GOT3 (cell line): ENCODE measurements at places on chromosomes 7 and 10.

- no peak for DNase-seq
Measured at GRCh38 chr7:90965211-90965610, 299.0 kb upstream of the FZD1 start.

GRCh38 chr10:69751214-69751613 is 50.5 kb upstream of the COL13A1 start:
- DNase-seq: no peak

DNA sequence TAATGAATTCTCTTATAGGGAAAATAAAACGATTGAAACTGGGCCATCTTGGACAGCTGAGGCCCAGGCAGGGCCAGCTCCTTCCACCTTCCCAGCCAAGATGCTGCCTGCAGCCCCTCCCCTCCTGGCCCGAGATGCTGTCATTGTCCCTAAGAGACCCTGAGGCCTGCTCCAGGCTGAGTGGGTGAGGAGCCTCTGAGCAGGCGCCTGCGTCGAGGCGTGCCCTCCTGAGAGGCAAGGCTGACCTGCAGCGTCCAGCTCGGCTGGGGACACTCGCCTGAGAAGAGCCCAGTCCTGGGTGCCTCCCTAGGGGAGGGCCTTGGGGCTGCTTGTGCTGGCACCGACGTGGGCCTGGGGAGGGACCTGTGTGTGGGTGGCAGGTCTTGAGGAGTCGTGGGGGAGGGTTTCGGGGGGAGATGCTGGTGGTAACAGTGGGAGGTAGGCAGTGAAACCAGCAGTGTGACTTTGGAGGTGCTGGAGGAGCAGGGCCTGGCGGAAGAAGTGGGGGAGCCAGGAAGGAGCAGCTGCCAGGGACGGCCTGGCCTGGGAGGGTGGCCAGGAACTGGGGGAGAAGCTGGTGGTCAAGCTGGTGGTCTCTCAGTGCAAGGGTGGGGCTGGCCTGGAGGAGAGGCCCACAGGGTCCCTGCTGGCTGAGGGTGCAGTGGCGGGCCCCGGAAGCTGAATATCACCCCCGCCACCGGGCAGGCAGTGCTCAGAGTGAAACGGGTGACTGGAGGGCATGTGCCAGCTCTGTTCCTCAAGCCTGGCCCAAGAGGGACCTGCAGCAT is 7.9 kb downstream of the GPR146 start:
- DNase-seq: no peak

DNA sequence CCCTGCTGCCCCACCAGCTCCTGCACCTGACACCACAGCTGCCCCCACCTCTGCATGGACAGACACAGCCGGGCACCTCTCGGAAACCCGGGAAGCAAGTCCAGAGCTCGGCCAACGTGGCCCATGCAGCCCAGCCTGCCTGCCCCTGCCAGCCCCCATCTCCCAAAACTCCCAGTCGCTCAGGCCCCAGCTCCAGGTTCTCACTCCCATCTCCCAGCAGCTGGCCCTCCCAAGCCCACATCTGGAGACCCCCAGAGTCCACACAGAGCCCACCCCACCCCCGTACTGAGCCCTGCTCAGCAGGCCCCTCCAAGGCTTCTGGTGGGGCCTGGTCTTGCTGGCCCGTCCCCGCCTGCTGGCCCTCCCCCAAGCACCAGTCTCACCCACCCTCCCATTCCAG is 32.2 kb upstream of the UTF1 start:
- no peak for DNase-seq

DNA sequence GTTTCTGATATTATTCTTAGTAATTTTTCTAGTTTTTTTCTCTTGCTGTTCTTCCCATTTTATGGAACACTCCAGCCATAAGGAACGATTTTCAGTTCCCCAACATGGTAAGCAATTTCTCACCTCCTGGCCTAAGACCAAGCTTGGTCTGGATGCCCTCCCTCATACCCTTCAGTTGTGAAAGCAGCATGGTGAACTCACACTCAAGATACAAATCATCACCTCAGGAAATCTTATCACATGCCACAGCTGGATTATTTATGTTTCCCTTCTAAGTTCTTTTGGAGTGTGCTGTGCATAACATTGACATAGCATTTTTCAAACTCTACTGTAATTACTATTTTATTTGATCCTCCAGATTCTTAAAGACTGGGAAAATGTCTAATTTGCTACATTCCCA is 216.6 kb downstream of the AGMO start:
- no peak for DNase-seq

GRCh38 chr10:15370212-15370855 is 755 bp downstream of the FAM171A1 start:
- DNase-seq: no peak

GRCh38 chr10:98920360-98920759 is 315.3 kb downstream of the HPSE2 start:
- DNase-seq: no peak

GRCh38 chr7:73812996-73813395 is 17.8 kb upstream of the CLDN4 start:
- DNase-seq: no peak

DNA sequence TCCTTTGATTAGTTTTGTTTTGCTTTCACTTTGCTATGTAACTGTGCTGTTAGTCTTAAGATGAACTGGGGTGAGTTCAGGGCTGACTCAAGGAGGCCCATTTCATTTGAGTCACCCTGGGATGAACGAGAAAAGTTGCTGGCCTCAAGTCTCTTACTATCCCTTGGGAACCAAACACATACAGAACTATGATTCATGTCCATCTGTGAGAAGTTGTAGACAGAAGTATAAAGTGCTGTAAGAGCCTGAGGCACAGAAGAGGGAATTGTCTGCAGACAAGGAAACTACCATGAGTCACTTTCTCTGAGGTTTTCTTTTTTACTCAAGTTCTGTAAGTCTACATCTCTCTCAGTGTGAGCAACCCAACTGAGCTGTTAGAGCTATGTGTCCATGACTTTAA is 179.8 kb upstream of the CSTF2T start:
- no peak for DNase-seq
